ENCODE measurements at places on chromosomes 5 and 9.

DNA sequence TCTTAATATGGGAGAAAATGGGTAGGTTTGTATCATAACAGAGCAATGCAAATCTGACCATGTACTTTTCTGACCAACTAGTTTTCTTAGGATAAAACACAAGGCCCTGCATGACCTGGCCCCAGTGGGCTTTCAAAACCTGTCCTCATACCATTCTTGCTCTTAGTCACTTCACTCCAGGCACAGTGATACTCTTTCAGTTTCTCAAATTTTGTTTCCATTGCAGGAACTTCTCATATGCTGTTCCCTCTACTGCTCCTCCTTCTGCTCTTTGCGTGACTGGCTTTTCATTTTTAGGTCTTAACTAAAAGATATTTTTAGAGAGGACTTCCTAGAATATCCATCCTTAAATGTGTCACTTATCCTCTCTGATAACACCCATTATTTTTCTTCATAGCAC, 112.4 kb downstream of the INIP start:
- DNase-seq = no peak

DNA sequence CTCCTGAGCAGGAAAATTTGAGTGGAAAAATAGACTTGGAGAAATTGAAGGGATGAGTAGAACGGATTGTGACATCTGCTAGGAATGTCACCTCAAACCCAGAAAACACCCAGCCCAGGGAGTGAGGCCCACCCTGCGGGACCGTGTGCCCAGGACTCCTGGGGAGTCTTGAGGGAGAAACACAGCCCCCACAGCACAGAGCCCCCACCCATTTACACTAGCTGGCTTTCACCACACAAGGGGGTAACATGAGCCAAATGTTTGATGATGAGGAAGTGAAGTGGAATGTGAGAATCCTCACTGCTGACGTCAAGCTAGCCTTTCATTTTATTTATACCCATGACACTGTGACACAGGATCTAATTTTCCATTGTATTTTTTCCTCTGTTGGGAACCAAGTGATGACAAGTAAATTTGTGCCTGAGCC, 42.8 kb upstream of the PDE8B start:
- DNase-seq = no peak

GRCh38 chr9:116212986-116213692, 59.5 kb downstream of the PAPPA start:
- peak; percentile 46 for DNase-seq

- peak; percentile 66 for DNase-seq
Measured at GRCh38 chr9:133144142-133144903, 19.4 kb downstream of the GBGT1 start.

- DNase-seq = no peak
Measured at GRCh38 chr5:14463629-14464028, 118.0 kb upstream of the OTULINL start.

DNA sequence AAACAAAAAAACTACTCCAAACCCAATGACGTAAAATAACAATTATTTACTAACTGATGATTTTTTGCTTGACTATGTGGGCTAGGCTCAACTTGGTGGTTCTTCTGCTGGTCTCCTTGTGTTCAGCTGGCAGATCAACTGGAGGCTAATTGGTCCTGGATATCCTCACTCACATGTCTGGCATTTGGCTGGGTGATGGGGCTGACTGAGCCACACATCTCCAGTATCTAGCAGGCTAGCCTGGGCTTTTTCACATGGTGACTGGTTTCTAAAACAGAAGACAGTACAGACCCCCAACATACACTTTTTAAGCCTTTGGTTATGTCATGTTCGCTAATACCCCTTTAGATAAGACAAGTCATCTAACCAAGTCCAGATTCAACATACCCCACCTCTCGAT, 104.7 kb upstream of the PRRC1 start:
- no peak for DNase-seq

DNA sequence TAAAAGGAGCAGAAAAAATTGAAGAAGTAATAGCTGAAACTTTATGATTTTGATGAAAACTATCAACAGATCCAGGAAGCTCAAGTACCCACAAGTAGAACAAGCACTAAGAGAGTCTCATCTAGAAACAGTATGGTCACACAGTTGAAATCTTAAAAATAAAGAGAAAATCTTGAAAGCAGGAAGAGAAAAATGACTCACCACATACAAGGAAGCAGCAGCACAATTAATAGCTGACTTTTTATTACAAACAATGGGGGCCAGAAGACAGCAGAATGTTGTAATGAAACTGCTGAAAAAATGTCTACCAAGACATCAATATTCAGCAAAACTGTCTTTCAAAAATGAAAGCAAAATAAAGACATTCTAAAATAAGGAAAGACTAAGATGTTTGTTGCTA, 1108.3 kb upstream of the DMAC1 start:
- DNase-seq = no peak

- no peak for DNase-seq
Measured at GRCh38 chr5:16886793-16887345, 49.2 kb downstream of the MYO10 start.

DNA sequence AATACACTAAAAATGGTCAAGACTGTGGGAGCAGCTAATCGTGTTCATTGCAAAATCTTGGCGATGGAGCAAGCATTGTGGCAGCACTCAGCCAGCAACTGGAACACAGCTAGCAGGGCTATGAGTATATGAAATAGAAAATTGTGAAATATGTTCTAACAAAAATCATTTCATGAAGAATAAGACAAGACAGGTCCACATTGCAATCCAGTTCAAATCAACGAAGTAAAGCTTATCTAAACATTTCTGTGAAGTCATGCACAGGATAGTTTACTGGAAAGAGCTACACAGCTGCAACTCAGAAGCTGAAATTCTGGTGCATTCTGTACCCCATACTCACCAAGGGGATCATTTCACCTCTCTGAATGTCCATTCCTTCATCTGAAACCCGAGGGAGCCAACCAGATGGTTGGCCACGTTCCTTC, 5.3 kb upstream of the NFIL3 start:
- no peak for DNase-seq

DNA sequence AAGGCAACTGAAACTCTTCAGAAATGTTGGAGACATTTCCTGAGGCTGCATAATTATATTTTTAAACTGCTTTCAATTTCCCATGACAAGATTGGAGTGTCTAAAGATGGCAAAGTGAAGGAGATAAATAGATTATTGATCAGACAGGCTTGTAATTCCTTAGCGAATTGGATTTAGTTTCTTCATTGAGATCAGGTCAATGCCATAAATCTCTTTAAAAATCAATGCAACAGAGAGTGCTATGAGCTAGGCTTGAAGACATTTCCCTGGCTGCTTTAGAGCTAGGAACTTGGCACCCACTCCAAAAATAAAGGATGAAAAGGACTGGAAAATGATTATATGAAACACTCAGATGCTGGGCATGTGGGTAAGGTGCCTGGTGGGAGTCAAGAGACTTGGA, 828.4 kb downstream of the TLR4 start:
- DNase-seq = no peak

GRCh38 chr5:179553875-179554274, 3.5 kb downstream of the RUFY1 start:
- DNase-seq = no peak

- DNase-seq = no peak
Measured at GRCh38 chr5:72101828-72102227, 5.4 kb upstream of the MAP1B start.

DNA sequence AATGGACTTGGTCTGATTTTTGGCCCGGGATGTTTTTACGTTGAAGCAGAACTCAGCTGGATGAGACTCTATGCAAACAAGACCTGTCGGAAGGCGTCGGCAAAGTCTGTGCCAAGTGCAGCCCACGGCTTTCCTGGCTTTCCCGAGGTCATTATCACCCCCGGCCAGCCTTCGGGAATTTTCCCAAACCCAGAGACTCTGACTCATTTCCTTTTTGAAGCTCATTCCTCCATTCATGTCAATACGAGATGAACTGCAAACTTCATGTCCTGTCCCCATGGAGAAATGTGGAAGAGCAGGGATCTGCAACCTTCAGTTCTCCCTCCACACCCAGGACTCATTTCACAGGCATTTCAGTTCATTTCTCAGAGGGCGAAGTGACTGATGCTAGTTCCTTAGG, 95.3 kb downstream of the IRX2 start:
- no peak for DNase-seq

DNA sequence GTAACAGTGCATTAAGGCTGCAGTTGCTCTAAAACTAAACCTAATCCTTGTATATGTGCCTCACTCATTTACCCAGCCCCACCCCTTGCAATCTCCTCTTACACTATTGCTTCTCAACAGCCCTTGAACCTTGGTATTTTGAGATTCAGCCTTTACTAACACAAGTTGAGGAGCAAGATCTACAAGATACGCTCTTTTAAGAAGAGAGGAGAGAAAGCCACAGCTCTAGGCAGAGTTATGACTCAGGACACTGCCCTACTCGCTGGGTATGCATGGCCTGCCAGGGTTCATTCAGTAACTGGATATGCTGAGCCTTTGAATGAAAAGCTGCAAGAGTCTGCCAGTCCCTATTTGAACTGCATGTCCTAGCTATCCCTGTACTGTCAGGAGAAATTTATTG, 219.5 kb downstream of the PCSK5 start:
- DNase-seq = no peak

- DNase-seq = no peak
Measured at GRCh38 chr5:124908581-124909451, 162.4 kb upstream of the ZNF608 start.

- no peak for DNase-seq
Measured at GRCh38 chr9:15849871-15850270, 297.0 kb downstream of the CCDC171 start.

- DNase-seq = no peak
Measured at GRCh38 chr9:78857373-78858225, 560.7 kb downstream of the PSAT1 start.

DNA sequence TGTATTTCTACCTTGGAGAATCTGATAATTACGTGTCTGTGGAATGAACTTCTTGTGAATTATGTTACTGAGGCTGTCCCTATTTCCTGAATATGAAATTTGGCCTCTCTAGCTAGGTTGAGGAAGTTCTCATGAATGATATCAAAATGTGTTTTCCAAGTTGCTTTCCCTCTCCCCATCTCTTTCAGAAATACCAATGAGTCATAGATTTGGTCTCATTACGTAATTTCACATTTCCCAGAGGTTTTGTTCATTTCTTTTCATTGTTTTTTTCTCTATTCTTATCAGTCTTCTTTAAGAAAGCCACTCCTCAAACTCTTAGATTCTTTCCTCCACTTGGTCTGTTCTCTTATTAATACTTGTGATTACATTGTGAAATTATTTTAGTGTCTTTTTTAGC, 923.8 kb upstream of the CDH9 start:
- DNase-seq = no peak

DNA sequence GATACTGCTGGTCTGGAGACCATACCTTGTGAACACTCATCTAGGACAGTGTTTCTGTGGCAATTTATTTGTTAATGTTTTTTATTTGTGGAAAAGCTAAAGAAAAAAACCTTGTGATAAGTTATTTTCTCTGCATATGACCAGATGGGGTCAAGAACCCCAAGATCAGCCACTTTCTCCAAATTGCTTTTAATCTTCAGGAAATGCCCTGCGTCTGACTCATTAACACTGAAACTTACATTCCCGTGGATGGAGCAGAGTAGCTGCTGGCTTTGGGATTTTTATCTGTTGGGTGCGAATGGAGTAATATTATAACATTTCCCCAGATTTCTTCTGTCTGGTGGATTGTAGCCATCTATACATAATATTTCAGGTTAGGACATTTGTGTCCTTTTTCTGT, 444.5 kb downstream of the SH3GL2 start:
- no peak for DNase-seq

- no peak for DNase-seq
Measured at GRCh38 chr5:90294604-90295003, 115.0 kb downstream of the CETN3 start.

DNA sequence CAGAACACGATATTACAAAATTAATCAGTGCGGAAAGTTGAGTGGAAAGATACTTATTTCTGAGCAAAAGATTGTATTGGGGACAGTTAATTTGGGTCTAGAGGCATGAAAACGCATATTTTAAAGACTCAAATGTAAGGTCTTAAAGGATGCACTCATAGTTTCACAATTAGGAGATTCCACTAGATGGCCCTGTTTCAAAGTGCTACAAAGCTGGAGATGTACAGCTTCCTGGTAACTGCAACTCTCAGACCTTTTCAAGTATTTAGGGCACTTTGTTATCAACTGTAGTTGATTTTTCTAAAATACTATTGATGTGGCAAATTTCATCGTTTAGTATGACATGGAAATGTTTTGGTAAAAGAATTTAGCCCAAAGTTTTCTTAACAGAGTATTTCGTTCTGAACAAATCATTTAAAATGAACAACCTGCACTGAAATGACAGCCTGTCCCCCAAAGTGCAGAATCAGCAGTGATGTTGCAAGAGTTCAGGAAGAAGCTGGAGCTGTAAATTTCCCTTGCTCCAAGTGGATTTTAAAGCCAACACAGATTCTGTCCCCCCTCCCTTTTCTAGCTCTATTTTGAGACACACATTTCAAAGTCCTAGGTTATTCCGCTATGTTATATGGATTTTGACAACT, 16.2 kb upstream of the NDUFB6 start:
- DNase-seq = peak; percentile 28

GRCh38 chr9:137351781-137352501, 49.9 kb upstream of the NRARP start:
- DNase-seq = no peak

- DNase-seq = no peak
Measured at GRCh38 chr9:128945798-128946501, 1.5 kb downstream of the DOLK start.

DNA sequence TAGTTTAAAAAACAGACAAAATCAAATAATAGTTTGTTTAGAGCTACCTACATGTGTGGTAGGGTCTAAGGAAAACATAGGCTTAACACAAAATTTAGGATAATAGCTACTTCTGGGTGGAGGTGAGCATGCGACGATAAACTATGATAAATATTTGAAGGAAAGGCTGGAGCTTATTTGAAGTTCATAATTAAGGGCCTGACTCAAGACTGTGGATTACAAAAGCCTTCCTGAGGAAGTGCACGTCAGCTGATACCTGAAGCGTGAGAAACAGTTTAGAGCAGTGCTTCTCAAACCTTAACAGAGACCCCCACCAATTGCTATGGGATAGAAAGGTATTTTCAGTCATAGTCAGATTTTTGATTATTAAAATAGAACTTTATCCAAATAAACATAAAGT, 20.4 kb upstream of the UBLCP1 start:
- no peak for DNase-seq

- no peak for DNase-seq
Measured at GRCh38 chr9:7338586-7339281, 460.8 kb downstream of the DMAC1 start.

DNA sequence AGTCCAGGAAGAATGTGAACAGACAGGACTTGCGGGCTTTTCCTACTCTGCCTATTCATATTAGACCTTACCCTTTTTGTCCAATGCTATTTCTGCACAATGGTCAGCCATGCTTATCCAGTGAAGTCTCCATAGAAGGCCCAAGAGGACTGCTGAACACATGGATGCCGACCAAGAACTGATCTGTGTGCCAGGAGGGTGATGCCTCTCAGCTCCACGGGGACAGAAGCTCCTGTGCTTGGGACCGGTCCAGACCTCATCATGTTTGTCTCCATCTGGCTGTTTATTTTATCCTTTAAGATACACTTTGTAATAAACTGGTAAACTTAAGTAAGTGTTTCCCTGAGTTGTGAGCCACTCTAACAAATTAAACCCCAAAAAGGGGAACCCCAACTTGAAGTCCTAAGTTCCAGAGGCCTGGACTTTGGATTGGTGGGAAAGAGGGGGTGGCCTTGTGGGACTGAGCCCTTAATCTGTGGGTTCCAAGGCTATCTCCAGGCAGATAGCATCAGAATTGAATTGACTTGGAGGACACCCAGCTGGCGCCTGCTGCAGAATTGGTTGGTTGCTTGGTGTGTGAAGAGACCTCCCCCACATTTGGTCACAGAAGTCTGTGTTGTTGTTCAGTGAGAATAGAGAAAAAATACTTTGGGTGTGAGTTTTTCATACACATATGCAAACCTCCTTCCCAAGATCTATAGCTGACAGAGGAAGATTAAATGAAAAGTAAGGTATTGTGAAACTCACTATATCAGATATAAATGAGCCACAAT, 57.9 kb upstream of the ANKH start:
- DNase-seq = no peak
